CD8-positive, alpha-beta memory T cell (primary cell): ENCODE measurements at places on chromosomes 11 and 22.
A peak's percentile ranks its signal among the peaks of the same experiment; 100 is the strongest.

- no peak for DNase-seq
Measured at GRCh38 chr22:46935506-46936377, 173.3 kb downstream of the TBC1D22A start.

- DNase-seq, result no peak
Measured at GRCh38 chr11:9172389-9172788, 81.0 kb upstream of the SCUBE2 start.

GRCh38 chr11:10080138-10080537 is 213.9 kb downstream of the SBF2 start:
- DNase-seq, result no peak

DNA sequence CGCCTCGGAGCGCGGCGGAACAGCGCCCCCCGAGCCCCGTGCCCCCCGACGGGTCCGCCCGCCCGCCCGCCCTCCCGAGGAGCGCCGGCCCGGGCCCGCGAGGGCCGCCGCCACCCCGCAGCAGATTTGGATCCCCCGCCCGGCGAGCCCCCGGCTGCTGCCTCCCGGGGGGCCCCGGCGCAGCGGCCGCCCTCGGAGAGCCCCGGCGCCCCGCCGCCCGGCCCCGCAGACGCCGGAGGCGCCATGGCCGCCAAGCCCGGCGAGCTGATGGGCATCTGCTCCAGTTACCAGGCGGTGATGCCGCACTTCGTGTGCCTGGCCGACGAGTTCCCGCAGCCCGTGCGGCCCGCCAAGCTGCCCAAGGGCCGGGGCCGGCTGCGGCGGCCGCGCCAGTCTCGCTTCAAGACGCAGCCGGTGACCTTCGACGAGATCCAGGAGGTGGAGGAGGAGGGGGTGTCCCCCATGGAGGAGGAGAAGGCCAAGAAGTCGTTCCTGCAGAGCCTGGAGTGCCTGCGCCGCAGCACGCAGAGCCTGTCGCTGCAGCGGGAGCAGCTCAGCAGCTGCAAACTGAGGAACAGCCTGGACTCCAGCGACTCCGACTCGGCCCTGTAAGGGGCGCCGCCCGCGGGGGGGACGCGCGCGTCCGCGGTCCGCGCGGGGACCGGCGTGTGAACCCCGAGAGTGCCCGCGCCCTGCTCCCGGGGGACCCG is 380 bp downstream of the C11orf96 start:
- no peak for DNase-seq

GRCh38 chr11:2769409-2770095 is 69.8 kb upstream of the KCNQ1OT1 start:
- DNase-seq, result no peak

DNA sequence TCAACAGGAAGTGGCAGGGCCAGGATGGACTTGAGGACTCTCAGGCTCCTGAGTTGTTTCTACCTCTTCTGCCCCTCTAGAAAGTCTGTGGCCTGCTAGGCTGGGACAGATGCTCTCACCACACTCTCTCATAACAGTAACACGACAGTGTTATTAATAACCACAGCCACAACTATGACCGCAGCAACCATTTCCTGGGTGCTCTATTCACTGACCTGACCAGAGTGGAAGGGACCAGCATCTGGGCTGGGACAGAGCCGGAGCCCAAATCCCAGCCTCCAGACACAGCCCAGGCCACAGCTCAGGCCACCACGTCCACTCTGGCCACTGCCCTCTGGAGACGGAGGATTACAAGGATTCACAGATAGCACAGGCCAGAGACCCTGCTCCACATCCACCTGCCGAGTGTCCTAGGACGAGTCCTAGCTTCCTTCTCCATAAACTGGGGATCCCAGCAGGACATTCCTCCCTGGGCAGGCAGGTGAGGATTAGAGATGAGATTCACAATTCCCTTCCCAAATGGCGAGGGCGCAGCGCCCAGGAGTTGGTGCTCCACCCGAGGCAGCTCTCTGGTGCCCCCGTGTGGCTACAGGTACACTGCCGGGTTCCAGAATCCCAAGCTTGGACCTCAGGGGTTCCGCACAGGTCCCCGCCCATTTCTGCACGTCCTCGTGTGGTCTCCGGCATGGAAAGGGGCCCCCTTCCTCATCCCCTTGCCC is 7.1 kb downstream of the PNPLA5 start:
- DNase-seq, result no peak

DNA sequence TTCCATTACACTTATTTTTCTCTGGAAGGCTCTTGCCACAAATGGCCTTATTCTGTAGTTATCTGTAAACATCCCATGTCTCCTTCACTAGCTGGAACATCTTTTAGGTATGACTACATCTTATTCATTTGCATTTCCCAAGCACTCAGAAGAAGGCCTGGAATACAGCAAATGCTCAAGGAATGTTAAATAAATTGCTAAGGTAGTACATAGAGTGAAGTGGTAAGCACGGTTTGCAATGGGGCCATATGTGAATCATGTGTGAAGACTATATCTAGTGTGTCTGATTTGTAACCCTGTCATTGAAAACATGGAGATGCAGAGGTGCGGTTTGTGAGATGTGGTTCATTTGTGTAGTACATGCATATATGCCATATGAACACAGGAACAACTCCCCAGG is 33.5 kb downstream of the GDPD4 start:
- DNase-seq, result no peak

GRCh38 chr11:95985174-95985808 is 61.4 kb upstream of the MTMR2 start:
- no peak for DNase-seq

DNA sequence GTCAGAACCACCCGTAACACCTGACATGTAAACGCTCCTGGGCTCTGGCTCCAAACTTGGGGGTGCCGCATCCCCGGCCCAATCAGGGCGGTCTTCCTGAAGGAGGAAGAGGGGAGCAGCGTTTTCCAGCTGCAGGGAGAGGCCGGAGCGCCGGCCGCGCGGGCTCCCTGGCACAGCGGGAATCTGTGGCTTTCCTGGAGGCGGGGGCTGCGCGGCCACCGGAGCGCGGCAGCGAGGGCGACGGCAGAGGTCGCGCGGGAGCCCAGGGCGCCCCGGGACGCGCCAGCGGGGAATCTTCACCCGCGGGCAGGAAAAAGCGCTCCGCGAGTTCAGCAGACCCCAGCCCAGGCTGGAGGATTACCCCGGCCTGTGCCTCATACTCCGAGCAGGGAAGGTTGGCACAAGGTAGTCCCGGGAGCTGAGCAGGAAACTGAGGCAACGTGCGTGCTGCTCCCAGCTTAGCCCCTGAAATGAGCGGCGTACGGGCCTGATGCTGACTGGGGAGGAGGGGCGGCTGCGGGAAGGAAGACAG is 600 bp upstream of the ESAM start:
- no peak for DNase-seq

GRCh38 chr22:24119476-24119875 is 61.8 kb upstream of the SUSD2 start:
- no peak for DNase-seq

DNA sequence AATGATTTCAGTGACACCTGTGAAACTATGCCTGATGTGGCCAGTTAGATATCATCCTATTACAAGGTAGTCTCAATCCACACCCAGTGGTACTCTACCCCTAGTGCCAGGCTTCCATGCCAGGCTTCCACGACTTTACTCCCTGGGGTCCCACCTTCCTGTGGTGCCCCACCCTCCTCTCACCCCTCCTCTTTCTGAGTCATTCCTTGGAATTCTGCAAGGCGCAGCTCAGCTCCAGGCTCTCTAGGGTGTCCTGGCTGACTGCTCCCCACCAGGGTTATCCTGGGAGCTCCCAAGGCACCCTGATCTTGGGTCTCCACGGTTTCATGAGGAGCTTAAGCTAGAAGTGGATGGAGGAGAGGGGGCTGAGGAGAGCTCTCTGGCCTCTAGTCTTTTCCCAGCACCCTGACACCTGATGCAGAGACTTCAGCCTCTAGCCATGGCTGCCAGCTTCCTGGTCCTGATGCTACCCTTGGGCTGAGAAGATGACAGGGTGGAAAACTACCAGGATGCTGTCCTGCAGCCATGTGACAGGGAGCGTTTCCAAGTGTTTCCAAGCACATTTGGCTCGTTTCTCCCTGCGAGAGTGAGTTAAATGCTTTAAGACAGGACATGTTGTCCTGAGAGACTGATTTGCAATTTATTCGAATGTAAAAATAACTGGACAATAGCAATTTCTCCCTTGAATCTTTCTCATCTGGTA is 1461.2 kb downstream of the TBC1D22A start:
- no peak for DNase-seq

DNA sequence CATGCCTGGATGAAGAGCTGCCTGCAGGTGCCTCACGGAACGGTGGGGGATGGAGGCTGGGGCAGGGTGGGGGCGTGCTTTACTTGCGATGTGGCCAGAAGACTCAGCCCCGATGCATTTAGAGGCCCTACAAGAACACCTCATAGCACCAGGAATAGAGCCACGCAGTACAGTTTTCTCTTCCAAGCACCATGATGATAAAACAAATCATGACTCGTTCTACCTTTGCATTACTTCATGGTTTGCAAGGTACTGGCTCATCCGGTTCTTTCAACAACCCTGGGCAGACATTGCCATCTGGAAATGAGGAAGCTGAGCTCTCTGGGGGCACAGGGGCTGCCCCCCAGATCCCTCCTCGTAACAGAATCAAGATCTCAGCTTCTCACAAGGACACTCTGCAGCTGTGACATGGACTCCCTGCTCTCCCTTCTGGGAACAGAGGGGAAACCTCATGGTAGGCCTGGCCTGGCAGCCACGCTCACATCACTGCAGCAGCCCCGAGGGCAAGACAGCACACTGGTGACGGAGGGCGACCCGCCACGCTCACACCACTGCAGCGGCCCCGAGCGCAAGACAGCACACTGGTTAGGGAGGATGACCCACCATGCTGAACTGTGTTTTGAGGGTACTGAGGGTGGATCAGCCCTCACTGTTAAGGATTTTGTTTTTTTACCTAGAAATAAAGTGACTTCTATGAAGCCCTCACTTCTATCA is 46.9 kb downstream of the PHF21B start:
- DNase-seq, result no peak

DNA sequence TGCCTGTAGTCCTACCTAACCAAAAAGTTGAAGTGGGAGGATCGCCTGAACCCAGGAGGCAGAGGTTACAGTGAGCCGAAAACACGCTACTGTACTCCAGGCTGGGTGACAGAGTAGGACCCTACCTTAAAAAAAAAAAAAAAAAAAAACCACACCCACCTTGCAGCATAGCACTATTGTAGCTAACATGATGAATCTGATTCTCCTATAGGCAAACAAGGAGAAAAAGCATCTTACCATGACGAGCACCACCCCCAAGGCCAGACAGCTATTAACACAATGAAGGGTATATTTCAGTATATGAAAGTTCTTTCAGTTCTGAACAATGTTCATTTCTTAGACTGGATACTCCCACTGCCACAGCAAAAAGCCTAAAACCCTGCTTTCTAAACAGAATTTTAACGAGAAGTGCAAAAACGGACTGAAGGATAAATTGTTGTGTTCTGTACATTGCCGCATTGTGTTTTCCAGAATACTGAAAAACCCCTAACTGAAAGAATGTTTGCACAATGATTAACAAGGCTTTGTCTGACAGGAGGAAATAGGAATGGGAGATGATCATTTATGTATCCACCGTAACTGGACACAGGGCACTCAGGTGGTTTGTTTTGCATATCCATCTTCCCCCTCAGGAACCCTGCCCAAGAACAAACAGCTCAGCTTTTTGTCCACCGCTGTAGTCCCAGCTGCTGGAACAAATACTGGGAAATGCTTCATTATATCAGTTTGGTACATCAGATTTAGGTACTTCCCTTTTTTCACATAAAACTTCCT is 8.9 kb downstream of the PISD start:
- no peak for DNase-seq

DNA sequence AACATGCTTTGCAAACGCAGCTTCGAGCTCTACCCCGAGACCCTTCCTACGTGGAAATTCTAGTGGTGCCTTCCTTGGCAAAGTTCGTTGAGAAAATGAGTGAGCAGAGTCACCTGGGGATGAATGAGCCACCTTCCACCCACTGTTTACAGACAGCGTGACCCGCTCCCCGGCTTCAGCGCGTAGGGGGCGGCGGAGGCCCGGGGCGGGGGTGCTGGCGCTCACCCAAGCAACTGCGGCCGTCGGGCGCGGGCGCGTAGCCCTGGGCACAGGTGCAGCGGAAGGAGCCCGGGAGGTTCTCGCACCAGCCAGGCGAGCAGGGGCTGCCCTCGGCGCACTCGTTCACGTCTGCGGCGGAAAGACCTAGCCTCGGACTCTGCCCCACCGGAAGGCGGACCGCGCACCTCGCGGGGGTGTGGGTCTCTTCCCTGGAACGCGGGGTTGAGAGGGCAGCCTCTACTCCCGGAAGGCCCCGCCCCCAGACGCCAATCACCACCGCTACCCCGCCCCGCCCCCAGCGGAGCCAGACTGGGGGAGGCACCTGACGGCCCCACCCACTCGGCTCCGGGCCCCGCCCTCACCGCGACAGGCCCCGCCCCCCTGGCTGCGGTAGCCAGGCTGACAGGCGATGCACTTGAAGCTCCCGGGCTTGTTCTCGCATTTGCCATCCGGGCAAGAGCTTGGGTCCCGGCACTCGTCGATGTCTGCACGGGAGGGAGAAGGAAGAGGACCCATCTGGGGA is 11.8 kb downstream of the LTBP3 start:
- peak; percentile 99 for DNase-seq

DNA sequence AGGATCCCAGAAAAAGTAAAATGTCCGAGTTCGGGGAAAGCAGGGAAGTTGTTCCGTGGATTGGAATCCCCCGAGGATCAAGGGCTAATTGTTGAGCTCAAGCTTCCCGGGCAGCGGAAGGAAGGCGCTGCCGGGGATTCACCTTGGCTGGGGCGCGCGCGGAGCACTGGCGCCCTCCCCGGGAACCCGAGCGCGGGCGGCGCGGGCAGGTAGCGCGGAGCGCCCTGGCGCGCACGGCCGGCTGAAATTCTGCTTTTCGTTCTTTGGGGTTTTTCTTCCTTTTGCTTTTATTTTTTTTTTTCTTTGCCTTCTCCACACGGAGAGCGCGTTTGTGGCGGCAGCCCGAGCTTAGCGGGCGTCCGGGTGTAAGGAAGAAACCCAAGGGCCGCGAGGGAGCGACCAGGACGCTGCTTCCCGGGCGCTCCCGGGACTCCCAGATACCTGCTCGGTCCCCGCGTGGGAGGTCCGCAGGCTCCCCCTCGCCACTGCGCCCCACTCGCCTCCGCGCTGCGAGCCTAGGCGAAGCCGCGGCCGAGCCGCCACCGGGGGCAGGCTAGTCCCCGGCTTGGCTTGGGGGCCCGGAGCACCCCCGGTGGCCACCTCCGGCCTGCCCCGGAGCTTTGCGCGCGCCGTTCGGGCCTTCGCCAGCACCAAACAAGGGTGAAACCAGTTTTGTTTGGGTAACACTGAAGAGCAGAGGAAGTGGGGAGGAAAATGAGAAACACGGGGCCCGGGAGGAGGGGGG is 4.8 kb upstream of the IGF2 start:
- no peak for DNase-seq

DNA sequence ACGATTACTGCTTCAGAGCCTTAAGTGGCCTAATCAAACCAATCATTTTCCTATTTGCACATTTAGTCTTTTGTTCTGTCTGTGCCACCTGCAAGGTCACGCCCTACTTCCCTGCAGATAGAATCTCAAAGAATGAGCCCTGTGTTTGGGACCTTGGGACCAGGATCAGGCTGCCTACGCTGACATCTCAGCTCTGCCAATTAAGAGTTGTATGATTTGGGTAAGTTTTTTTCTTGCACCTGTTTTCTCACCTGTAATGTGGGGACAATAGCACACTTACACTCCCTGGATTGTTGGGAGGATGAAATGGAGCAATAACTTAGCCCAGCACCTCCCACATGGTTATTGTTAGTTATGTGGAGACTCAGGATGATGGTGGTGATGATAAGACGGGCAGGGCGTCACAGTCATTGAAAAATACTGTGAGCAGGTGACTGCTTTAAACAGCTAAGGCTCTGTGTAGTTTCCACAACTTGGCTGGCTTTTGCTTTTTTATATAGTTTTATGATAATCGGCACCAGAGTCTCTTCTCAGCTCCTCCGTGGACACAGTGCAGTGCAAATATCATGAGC is 155.0 kb downstream of the ADAMTS15 start:
- no peak for DNase-seq
